ENCODE measurements at places on chromosomes 6 and 20. TPM values are rescaled to one million over a fixed set of nuclear protein-coding genes. Genes with fewer than 3 reads are reported as not detected.

DNA sequence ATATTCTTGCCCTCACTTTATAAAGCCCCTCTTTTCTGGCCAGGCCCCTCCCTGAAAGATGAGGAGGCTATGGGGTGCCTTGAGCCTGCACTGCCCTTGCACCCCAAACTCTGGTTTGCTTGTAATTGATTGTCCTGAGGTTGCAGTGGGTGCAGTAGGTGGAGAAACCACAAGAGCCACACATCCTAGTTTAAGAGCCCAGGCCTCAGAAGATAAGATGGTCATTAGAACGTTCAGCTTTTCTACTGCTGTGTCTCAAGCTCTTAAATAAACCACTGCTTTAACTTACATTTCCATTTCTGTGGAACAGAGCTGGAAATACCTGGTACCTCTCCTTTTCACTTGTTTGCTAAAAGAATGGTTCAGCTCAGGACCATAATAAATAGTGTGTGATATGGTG is 9.0 kb downstream of the MRAP2 start:
- no peak for DNase-seq

DNA sequence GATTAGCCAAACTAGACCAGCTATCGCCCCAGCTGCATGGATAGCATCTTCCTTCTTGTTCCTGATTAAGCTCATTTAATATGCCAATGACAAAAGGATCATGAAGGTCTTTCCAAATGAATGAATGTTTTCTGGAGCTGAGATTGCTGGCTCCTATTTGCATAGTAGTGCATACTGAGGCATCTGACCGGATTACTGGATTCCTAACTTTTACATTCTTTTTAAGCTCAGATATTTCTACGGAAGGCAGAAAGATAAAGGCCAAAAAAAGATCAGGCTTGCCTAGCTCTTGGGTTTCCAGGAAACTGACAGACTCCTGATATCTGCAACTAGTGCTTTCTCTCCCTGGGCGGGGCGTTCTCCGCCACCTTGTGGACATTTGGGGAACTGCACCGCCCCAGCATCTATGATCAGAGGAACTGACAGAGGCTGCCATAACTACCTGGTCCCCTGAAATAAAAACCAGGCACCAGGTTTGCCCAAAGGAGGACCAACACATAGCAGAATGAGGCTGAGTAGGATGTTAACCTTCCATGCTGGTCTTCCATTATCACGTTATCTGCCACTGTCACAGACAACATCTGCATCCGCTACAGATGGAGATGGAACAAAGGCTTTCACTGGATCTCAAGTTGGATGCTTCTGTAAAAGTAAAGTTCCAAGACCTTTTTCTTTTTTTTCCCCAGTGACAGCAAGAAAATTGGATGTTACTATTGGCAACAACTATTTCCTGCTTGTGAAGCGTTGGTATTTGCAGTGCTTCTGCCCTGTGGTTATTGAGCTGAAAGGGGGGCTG is 33.2 kb downstream of the NT5E start:
- peak; percentile 79 for DNase-seq

DNA sequence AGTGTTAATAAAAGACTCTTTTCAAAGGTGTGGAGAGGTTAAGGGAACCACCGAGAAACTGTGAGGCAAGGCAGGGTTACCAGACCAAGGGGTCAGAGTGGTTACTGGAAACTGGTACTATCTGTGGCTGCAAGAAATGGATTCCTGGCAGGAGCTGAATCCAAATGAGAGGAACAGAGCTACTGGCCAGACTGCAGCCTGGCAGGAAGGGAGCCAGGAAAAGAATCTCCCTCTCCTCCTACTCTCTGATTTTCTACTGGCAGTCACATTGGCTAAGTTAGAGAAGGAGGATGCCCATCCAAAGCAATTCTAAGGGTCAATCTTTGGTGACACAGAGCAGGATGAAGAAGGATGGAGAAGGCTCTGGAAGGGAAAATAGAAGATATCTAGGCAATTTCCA is 211.5 kb downstream of the GRM1 start:
- no peak for DNase-seq

- peak; percentile 20 for DNase-seq
Observed at GRCh38 chr6:157335829-157336228, 12.5 kb upstream of the TMEM242 start.

DNA sequence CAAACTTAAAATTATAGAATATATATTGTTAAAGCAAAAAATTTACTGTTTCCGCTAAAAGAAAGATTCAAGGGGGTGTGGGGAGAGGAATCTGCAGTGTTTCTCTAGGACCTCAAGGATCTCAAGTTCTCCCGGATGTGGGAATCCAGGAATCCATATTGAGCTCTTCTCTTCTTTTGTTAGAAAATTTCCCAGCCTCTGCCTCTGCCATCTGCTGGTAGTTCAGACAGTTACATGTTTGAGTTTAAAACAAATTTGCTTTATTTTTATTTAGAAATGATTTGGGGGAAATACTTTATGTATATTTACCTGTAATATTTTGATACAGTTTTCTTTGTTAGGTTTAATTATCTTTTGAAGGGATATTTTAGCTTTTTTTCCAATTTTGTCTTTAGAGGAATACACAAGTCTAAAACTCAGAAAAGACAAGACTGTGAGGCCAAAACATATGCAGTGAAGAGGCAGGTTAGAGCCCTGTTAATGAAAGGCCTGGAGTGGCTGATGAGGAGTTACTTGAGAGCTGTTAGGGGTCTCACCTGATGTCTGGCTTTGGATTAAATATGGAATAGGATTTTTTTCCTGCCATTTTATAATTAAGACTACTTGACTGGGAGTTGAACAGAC is 268.8 kb downstream of the ARID1B start:
- peak; percentile 82 for DNase-seq

- DNase-seq = peak; percentile 30
Observed at GRCh38 chr20:13220904-13221297, at the start of gene ISM1. ISM1 (plus strand) TSS chr20:13221274; CDS start chr20:13221777, 503 bp downstream.

DNA sequence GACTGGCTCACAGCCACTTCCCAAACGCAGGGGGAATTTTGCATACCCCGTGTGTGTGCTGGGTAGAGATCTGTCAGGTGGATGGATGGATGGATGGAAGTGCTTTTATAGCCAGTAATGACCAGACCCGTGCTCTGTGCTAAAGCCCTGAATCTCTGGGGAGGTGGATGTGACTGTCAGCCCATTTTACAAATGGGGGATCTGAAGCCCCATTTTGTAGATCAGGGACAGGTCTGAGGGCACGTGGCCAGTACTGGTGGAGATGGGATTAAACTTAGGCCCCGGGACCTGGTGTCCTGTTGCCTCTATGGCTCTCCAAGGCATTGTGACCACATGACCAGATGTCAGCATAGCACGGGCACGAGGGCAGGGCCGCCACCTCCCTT is 38.2 kb upstream of the ZBP1 start:
- no peak for DNase-seq

DNA sequence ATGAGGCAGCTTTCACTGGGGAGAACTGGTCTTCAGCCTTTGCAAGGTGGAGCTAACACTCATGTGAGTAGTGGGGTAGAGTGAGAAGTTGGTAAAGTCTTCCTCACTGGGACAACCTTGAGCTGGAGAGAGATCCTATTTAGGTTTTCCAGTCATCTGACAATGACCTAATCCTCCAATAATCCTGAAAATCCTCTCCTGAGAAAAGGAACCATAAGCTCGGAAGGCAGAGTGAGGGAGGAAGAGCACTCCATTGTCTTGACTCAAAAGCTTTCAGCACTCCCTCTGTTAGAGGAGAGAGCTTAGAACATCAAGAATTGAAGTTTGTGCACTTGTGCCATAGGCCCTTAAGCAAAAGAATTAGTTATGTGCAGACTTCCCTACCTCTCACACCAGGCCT is 77.8 kb downstream of the TRAM2 start:
- peak; percentile 13 for DNase-seq

The OVOL2 gene
- polyA plus RNA-seq = 11.5 TPM

The RAET1L gene
- not detected for polyA plus RNA-seq

The OXT gene
- polyA plus RNA-seq = 1.5 TPM

The HLA-DOB gene
- not detected for polyA plus RNA-seq
